ENCODE measurements at places on chromosomes 7 and 10.

GRCh38 chr10:71920540-71921323, 43.5 kb upstream of the CHST3 start:
- no peak for DNase-seq

DNA sequence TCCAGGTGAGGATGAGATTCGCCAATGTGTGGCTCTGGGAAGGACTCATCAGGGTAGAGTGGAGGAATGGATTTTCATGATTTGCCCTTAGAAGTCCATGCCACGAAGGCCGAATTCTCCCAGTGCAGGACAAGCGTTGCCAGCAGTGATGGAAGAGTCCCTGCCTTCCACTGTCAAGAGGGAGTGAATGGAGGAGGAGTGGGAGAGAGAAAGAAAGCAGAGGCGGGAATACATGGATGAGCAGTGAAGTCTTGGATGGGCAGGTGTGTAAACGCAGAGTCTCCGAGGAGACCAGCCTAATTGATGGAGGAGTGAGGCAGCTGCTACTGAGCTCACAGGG, 419.2 kb downstream of the GLRX3 start:
- no peak for DNase-seq

DNA sequence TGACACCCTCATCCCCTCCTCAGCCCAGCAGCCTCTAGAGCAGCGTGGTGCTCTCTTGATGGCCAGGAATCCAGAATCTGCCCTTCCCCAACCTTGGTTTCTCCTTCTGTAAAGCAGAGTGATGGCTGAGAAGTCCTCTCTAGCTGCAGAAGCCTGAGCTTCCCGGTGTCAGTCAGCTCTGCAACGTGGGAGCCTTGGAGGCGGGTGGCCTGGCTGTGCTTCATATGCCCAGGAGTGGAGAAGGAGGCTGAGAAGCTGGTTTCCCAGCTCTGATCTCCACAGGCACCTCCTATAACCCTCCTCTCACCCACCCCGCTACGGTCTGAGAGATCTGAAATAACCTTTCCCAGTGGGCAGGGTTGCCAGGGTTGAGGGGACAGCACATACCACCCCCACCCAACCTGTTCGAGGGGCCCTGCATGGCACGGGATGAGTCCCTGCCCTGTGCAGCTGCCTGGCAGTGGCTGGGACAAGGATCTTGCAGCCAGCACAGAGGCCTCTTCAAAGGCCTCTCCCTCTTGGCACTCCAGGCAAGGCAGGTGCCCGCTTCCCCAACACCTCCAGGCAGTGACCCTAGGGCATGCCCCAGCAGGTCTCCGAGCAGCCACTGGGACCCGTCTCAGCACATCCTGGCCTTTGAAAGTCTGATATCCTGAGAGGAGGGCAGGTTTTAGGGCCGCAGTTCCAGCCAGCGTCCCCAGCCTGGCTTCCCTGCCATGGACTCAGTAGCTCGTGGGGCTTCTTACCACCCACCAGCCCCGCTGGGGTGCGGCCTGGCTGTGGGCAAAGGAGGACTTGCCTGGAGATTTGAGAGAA, 18.3 kb upstream of the SLC29A3 start:
- DNase-seq: no peak

GRCh38 chr10:95693071-95693667, 558 bp downstream of the TCTN3 start:
- DNase-seq: no peak

DNA sequence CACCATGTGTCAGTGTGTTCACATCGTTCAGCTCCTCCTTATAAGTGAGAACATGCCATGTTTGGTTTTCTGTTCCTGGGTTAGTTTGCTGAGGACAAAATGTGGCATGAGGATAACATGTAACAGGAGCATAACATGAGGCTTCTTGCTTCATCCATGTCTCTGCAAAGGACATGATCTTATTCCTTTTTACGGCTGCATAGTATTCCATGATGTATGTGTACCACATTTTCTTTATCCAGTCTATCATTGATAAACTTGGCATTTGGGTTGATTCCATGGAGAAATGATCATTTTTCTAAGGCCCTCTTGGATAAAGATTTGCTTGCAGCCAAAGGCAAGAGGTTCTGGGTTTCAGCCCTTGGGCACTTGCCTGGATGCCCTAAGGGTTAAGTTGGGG, 128.5 kb upstream of the ZEB1 start:
- no peak for DNase-seq

- no peak for DNase-seq
Measured at GRCh38 chr7:90570373-90570959, 25.7 kb upstream of the CDK14 start.

- DNase-seq: no peak
Measured at GRCh38 chr10:33377658-33378025, 43.2 kb upstream of the NRP1 start.

DNA sequence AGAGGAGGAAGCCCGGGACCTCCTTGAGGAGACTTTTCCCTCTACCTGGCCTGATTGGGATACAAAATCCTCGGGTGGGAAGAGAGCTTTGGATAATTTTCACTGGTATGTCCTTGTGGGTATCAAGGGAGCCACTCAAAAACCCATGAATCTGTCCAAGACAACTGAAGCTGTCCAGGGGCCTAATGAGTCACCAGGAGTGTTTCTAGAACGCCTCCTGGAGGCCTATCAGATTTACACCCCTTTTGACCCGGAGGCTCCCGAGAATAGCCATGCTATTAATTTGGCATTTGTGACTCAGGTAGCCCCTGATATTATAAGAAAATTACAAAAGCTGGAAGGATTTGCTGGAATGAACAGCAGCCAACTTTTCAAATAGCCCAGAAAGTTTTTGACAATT, 38.6 kb downstream of the ZNF25 start:
- DNase-seq: no peak

DNA sequence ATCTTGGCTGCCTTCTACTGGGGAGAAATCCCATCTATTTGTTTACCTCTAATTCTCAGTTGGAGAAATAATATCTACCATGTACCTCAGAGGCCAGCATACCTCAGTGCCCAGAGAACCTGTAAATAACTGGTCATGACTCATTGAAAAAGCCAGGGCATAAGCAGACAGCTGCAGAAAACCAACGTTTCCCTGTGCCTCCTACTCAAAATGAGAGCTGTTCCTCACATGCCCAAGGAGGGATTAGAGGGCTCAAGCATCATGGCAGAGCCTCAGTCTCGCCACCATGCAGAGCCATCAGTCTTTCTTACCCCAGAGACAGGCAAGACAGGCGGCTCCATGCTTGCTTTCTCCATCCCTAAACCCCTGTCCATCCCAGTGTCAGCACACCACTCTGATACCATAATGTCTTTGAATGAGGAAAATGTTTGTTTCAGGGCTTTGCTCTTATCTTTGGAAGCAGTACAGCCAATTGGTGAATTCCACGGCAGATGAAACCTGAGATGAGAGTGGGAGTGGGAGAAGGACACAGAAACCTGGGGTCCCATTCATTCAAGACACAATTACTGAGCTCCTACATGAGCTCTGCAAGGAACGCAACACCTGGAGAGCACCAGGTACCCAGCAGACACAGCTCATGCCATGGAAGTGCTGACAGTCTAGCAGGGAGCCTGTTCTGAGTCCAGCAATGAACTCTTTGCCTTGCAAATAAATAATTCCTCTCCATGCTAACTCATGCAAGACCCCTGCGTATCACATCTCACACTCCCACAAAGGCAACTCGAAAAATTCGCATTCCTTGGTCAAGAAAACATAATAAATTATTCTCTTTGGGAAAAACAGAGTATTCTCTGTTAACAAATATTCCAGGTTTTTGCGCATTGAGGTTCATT, 21.1 kb downstream of the PON1 start:
- no peak for DNase-seq

DNA sequence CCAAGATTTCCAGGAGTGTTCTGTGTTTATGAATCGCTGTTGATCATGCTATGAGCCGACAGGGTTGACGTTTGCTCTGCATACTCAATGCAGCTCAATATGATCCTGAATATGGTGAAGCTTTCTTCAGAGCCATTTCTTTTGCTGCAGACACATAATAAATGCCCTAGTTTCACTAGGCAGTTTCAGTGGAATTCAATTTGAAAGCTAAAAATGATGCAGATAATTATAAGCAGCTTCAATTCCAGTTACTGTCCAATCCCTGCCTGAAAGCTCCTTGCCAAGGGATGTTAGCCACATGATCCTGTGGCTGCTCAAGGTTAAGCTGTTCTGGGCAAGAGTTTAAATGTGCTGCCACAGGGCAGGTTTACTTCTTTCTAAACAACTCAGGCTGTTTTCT, 805.6 kb downstream of the NRG3 start:
- DNase-seq: no peak

DNA sequence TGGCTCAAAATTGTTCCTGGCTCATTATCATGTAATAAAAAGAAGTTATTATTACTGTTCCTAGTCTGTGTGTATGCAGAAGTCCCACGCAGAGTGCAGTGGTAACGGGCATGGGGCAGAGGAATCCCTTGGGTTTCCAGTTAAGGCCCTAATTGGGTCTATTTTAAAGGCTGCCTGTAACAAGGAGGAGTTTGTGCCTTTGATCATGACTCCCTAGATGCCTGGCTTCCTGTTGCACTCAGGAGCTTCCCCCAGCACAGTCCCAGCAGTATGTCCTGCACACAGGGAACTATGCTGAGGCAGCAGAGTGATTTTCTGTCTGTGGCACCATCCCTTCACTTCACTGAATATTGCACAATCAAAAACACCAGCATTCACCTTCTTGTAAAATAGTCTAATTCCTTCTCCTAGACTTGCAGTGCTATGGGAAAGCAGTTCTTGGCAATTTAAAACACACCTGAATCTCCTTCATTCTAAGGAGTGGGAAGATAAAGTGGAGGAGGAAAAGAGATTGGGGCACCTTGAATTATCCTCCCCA, 22.9 kb downstream of the SORCS1 start:
- DNase-seq: no peak

DNA sequence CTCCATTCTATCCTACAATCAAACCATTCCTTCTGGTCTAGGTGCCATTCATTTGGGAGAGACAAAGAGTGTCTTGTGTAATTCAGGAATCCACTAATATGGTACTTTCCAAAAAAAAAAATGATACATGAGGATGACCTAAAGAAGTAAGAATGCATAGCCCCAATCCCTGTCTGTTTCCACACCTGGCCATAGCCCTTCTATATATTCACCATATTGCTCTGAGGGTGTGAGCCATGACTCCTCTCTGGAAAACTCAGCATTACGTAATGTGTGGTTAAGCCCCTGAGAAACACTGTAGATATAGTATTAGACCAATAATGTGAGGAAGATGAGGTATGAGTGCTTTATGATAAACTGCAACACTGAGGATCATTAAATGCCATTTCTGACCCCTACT, 592.7 kb downstream of the INHBA start:
- DNase-seq: no peak

DNA sequence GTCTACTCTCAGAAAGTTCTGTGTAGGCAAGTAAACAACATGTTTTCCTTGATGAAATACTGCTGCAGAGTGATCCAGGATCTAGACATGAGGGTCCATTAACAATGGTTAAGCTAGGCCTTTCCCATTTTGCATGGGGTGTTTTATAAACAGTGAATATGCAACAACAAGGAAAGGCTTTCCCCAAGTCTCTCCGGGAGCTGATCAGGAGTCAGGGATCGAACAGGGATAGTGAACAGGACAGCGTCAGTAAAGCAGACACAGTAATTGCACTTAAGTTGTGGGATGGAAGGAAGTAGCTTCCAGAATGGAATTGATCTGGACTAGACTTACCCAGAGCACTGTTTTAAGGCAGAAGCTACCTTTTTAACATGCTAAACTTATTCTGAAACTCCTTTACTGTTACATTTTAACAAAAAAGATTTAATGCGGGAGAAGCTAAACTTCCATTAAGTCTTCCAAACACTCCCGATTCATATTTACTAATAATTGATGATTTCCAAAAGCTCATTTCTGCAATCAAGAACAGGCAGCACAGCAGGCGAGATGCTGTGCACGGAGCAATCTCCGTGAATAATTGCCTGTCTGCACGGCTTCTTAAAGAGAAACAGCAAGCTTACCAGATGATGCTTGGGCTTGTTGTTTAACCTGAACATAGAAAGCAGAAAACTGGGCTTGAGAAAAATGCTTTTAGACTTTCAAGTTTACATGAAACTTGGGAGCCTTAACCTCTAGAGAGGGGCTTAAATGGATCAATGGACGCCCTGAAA, 50.3 kb upstream of the DOCK1 start:
- DNase-seq: no peak

- DNase-seq: no peak
Measured at GRCh38 chr10:132865851-132866600, 76.3 kb downstream of the CFAP46 start.

GRCh38 chr7:44100458-44101302, 3.5 kb upstream of the AEBP1 start:
- DNase-seq: no peak

DNA sequence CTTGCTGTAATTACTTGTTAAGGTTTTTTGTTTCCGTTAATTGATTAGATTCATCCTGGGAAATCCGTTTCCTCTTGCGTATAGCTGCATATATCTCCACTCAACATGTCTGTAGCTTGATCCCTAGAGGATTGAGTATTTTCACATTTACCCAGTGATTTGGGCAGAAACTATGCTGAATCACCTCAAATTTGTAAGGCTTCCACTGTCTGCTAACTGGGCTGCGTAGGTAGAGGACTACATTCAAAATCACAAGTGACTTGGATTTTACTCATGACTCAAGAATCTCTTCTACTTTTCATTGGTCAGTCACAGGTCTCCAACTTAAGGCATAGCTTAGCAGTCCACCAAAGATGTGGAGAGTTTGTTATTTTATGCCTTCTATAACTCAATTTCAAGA, 141.8 kb downstream of the POLR1F start:
- DNase-seq: no peak

DNA sequence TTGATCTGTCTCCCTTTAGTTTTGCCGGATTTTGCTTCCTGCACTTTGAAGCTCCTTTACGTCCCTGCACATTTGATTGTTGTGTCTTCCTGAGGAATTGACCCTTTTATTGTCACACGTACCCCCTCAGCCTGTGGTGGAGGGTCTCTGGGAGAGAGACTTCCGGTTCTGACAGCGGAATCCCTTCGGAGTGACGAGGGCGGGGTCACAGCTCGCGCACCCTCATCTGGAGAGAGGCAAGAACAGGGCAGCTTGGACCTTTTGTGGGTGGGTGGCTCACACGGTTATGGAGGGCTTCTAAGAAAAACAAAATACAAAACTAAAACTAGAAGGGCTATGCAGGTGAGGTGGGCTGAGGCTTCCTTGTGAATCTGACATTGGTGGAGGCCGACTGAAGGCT, 26.0 kb downstream of the AMZ1 start:
- no peak for DNase-seq

- DNase-seq: no peak
Measured at GRCh38 chr10:38143587-38143986, 49.5 kb downstream of the ZNF37A start.

DNA sequence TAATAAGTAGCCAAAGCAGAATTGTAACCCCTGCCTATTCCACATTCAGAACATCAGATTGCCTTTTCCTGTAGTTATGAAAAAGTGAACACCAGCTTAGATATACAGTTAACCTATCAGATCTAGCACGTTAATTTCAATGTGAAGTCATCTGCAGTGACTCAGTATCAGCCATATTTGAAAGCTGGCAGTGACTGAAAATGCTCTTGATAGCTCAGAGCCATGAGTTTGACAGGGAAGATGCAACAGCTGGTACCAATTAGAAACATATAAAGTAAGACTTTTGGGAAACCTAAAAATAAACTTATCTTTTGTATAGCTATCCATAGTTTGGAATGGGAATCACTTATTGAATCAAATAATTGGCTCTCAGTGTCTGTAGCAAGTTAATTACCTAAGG, 284.1 kb upstream of the NPSR1 start:
- no peak for DNase-seq

All from stimulated activated CD4-positive, alpha-beta T cell treated with anti-CD3 and anti-CD28 coated beads, Interleukin-15, amount 100 ng/mL, for 24 hours (primary cell).